ENCODE measurements at places on chromosomes 2 and 18. TPM values are rescaled to one million over a fixed set of nuclear protein-coding genes. Genes with fewer than 3 reads are reported as not detected.

- no peaks in the 10 kb centered on the region for H3K27me3 ChIP-seq
- H3K36me3 ChIP-seq = no peaks in the 10 kb centered on the region
- peaks cover 7% of the 10 kb centered on the region for H3K4me1 ChIP-seq
- no peak overlapping the region for H3K27ac ChIP-seq
- H3K4me3 ChIP-seq = no peak overlapping the region
These were observed 80.0 kb upstream of the PXDN start for GRCh38 chr2:1824202-1824905.

The GKN1 gene
- 0.79 TPM for polyA plus RNA-seq

The ACTR2 gene
- 75.6 TPM for polyA plus RNA-seq

DNA sequence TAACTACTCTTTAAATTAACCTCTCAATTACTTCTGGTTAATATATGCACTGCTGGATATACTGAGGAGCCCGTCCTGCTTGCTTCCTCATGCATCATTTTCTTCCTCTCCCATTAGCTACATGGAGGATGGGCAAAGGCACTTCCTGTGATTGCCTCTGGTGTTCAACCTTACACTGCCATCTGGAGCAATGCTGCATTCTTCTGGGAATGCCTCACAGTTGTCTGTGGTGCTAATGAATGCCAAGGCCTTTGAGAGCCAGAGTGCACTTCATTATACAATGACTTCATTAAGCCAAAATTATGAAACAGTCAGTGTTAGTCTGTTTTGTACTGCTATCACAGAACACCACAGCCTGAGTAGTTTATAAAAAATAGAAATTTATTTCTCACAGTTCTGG is 134.8 kb upstream of the DOCK10 start:
- no peak overlapping the region for H3K4me3 ChIP-seq
- H3K27me3 ChIP-seq = no peaks in the 10 kb centered on the region

- no peak overlapping the region for H3K4me3 ChIP-seq
- DNase-seq = no peak
- H3K4me1 ChIP-seq = no peaks in the 10 kb centered on the region
- no peaks in the 10 kb centered on the region for H3K36me3 ChIP-seq
- no peaks in the 10 kb centered on the region for H3K27me3 ChIP-seq
- H3K27ac ChIP-seq = no peak overlapping the region
These were observed 56.8 kb downstream of the SLC4A10 start for GRCh38 chr2:161681046-161681445.

The HOXD13 gene
- polyA plus RNA-seq = 24.7 TPM

GRCh38 chr2:51013079-51013932 is 18.6 kb downstream of the NRXN1 start:
- H3K4me3 ChIP-seq = no peak overlapping the region

GRCh38 chr2:127201452-127201851 is 18.6 kb downstream of the CYP27C1 start:
- H3K4me1 ChIP-seq = no peaks in the 10 kb centered on the region
- H3K27ac ChIP-seq = no peak overlapping the region
- no peak overlapping the region for H3K4me3 ChIP-seq
- H3K36me3 ChIP-seq = no peaks in the 10 kb centered on the region
- no peaks in the 10 kb centered on the region for H3K27me3 ChIP-seq

GRCh38 chr2:241560162-241560882 is 1.8 kb downstream of the BOK start:
- no peaks in the 10 kb centered on the region for H3K27me3 ChIP-seq
- no peak overlapping the region for H3K4me3 ChIP-seq
- peak overlapping the region; percentile 28 for H3K27ac ChIP-seq
- H3K36me3 ChIP-seq = no peaks in the 10 kb centered on the region
- no peak for DNase-seq
- H3K4me1 ChIP-seq = peaks cover 46% of the 10 kb centered on the region

DNA sequence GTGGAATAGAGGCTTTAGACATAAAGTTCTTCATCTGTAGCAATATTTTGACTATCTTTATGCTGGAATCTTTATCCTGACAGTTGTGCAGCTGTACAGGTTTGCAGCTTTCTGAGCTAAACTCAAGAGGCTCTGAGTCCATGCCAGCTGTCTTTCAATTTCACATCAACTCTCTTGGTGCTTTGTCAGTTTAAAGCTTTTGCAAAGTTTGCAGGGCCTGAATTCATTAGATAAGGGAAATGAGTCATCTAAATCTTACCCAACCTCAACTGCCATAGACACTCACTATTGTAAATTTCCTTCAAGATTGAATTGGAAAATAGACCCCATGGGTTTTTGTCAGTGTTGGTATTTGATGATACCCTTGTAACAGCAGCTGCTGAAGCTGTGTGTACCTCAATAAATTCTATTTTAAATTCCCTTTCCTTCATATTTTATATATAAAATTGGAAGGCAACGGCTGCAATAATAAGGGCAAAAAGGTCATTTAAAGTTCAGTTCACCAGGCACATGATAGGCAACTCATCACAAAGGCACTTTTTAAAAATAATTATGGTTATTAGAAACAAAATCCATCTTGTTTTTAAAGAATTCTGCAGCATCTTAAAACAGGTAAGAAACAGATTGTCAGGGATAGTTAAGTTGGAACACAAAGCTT is 169.9 kb upstream of the SLC39A10 start:
- DNase-seq = peak; percentile 40
- no peaks in the 10 kb centered on the region for H3K36me3 ChIP-seq
- H3K27me3 ChIP-seq = no peaks in the 10 kb centered on the region
- no peak overlapping the region for H3K27ac ChIP-seq
- H3K4me3 ChIP-seq = no peak overlapping the region

DNA sequence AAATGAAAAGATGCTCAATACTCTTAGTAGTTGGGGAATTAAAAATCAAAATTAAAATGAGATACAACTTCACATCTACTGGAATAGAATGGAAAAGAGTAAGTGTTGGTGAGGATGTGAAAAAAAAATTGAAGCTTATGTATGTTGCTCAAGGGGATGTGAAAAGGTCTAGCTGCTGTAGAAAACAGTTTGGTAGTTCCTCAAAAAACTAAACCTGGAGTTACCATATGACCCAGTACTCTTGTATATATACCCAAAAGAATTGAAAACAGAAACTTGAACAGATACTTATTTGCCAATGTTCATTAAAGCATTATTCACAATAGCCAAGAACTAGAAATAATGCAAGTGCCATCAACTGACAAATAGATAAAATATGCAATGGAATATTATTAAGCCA is 208.4 kb downstream of the FIGN start:
- DNase-seq = no peak
- H3K4me3 ChIP-seq = no peak overlapping the region
- no peaks in the 10 kb centered on the region for H3K4me1 ChIP-seq

DNA sequence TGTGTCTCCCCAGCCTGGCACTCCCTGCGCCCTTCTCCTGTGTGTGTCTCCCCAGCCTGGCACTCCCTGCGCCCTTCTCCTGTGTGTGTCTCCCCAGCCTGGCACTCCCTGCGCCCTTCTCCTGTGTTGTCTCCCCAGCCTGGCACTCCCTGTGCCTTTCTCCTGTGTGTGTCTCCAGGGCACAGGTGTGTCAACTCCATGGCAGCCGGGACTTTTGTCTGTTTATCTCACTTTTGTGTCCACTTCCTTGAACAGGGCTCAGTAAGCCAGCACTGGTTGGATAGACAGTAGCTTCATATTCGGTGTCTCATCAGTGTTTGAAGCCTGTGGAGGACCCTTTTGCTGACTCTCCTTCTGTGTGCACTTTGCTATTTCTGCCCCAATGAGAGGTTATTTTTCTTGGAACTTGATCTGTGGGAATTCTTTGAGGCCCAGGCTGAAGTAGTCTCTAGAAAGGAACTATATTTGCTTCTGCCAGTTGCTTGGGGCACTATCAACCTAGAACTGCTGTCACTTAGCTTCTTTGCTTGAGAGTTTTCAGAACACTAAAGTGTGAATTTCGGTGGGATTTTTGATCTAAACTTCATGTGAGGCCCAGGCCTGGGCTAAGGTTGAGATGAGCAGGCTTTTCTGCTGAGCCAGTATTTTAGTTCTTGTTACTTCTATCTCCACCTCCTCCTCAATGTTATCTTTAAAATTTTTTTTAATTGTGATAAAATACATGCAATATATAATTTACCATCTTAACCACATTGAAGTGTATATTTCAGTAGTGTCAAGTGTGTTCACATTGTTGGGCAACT is 8.3 kb upstream of the ASB1 start:
- H3K36me3 ChIP-seq = no peaks in the 10 kb centered on the region
- H3K4me1 ChIP-seq = peaks cover 18% of the 10 kb centered on the region
- H3K4me3 ChIP-seq = no peak overlapping the region
- no peaks in the 10 kb centered on the region for H3K27me3 ChIP-seq
- DNase-seq = no peak
- no peak overlapping the region for H3K27ac ChIP-seq

- no peaks in the 10 kb centered on the region for H3K4me1 ChIP-seq
These were observed 692.6 kb downstream of the ERBB4 start for GRCh38 chr2:211846036-211846400.

DNA sequence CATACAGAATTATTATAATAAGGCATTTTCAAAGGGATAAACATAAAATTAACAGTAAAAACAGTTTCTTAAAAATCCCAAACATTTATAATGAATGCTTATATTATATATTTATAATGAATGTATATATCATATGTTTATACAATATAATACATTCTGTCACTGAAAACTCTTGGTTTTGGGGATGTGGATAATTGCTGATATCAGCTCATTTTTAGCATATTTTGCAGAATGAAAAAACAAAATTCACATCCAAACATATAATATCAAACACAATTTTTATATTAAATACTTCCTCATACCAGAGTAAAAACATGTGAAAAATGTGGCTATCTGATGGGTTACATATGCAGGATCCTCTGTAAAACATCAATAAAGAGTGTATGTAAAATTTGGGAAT is 202.7 kb upstream of the KLHL14 start:
- no peak for DNase-seq
- H3K27me3 ChIP-seq = no peaks in the 10 kb centered on the region
- no peak overlapping the region for H3K27ac ChIP-seq
- no peaks in the 10 kb centered on the region for H3K36me3 ChIP-seq

DNA sequence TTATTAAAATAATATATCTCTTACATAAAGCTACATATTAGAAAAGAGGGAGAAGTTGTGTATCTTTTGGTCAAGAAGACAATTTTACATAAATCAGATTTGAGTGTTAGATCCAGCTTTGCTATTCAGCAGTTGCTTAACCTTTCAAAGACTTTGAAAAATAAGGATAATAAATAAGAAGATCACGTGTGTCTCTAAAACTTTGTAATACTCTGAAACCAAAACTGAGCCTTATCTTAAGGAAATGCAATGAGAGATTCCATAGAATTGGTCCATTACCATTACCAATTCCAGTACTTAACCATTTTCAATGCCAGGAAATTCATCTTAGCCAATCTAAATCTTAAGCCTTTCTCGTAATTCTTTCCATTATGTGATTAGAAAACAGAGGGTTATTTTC is 89.2 kb upstream of the COL5A2 start:
- no peak for DNase-seq
- no peaks in the 10 kb centered on the region for H3K36me3 ChIP-seq
- no peak overlapping the region for H3K4me3 ChIP-seq

The MEP1B gene
- polyA plus RNA-seq = not detected

The C1GALT1C1L gene
- polyA plus RNA-seq = not detected

GRCh38 chr2:104388296-104388695 is 465.6 kb upstream of the POU3F3 start:
- no peaks in the 10 kb centered on the region for H3K27me3 ChIP-seq
- H3K4me1 ChIP-seq = no peaks in the 10 kb centered on the region
- no peaks in the 10 kb centered on the region for H3K36me3 ChIP-seq

- no peak overlapping the region for H3K4me3 ChIP-seq
- H3K27me3 ChIP-seq = no peaks in the 10 kb centered on the region
- no peaks in the 10 kb centered on the region for H3K4me1 ChIP-seq
- H3K27ac ChIP-seq = no peak overlapping the region
These were observed 101.9 kb downstream of the SLC25A12 start for GRCh38 chr2:171792157-171792556.

The CFAP65 gene
- polyA plus RNA-seq = 0.06 TPM

The SERPINB13 gene
- polyA plus RNA-seq = not detected

- peaks cover 15% of the 10 kb centered on the region for H3K4me1 ChIP-seq
- no peaks in the 10 kb centered on the region for H3K27me3 ChIP-seq
- no peak for DNase-seq
- H3K4me3 ChIP-seq = no peak overlapping the region
These were observed 7.8 kb downstream of the RNF144A start for GRCh38 chr2:6924924-6925409.

DNA sequence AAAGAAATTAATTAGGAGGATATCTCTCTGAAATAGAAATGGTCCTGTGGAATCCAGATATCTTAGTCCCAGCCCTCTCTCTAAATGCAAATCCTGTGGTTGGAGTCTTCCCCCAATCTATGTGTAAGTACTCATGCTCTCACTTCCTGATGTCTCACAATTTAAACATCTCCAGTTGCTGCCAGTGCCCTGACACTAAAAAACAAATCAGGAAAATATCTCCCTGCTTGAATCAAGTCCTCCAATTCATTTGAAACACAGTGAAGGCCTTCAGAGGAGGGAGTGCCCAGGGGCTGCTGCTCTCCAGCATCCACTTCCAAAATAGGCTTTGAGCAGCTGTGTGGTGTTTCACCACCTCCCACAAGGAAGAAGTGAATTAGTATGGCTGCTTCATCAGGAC is 413.8 kb downstream of the RAD51AP2 start:
- no peak for DNase-seq
- H3K4me3 ChIP-seq = no peak overlapping the region
- no peaks in the 10 kb centered on the region for H3K36me3 ChIP-seq
- no peak overlapping the region for H3K27ac ChIP-seq
- no peaks in the 10 kb centered on the region for H3K27me3 ChIP-seq
